ENCODE measurements at places on chromosomes 1 and 21.
A peak's percentile ranks its signal among the peaks of the same experiment; 100 is the strongest.

DNA sequence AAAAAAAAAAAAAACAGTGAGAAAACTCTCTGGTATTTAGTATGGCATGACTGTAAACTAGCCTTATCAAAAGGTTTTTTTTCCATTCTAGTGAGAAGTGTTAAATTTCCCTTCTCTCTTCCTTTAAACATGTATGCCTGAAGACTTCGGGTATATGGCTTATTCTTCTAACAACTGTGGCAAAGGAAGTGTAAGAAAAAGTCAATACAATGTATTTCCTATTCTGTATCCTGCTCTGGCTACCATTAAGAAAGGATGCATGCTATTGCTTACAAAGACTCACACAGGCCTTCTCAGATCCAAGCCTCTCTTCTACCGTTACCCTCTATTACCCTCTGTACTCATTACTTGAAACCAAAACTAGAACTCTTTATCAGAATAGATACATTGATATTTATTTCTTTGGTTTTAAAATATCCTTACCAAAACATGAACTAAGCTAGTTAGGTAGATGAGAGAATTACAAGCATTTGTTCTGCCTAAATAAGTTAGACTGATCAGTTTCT, 8.4 kb downstream of the CEPT1 start:
- no peak for DNase-seq

DNA sequence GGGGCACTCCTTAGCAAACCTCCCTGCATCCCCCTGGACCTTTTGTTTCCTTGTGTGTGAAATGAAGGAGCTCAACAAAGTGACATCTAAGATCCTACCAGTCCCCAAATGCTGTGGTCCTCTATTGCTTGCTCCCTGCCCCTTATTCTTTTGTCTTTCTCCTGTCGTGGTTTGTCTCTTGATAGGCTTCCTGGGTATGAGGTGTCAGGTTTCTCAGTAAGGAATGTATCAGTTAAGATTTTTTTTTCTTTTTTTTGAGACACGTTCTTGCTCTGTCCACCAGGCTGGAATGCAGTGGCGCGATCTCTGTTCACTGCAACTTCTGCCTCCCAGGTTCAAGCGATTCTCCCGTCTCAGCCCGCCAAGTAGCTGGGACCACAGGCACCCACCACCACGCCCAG, 16.8 kb downstream of the CNIH3 start:
- DNase-seq, result peak; percentile 87

GRCh38 chr1:84291882-84292655, 9.4 kb upstream of the SAMD13 start:
- DNase-seq, result no peak

DNA sequence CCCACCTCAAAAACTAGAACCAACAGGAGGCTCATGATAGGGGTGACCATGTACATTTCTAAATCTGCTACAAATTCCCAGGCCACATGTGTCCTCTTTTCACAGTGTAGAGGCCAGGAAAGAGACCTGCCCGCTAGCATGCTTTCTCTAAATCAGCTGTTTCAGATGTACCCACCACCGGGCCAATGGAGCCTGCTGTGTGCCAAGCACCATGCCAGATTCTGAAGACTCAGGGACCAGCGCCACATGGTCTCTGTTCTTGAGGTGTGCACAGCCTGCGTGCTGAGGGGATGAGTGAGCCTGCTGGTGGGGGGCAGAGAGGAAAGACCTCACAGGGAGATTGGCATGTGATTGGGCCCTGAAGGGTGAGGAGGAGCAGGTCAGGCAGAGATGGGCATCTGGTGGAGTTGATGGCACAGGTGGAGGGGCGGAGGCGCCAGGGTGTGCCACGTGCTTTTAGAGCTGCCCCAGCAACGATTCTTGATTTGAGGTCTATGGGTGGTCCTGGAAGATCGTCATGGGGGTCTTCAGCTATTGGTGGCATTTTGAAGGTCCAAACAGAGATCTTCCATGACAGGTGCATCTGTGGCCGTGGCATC, 485.1 kb upstream of the VAMP3 start:
- DNase-seq, result no peak

DNA sequence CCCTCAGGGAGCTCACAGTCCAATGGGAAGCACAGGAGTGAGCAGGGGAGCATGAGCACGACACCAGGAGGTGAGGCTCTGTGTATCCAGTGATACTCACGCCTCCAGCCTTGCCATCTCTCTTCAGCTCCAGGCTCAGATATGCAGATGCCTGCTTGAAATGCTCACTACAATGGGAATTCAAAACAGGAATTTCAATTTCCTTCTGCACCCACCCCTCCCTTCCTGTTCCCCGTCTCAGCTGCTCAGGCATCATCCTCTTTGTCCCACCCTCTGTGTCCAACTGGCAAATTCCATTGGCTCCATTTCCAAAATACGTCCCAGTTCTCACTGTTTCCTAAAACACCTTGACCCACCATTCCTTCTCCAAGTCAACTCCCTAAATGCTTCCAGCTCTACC, 58.9 kb downstream of the FBXO2 start:
- no peak for DNase-seq

DNA sequence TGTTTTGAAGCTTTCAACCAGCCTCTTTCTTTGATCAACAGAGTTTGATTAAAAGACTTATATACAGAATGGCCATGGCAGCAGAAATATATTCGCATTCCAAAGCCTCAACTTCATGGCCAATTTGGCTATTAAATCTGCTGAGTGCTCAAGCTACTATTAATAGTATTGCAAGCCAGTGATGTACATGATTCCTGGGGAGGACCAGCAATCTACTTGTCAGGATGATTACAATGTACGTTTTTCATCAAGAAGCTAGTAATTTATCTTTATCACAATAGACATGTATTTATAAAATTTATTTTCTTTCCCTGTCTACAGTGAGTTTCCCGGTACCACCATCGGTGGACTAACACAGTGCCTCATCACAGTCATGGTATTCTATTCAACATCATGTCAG, 515.5 kb downstream of the AMY1C start:
- DNase-seq, result no peak

DNA sequence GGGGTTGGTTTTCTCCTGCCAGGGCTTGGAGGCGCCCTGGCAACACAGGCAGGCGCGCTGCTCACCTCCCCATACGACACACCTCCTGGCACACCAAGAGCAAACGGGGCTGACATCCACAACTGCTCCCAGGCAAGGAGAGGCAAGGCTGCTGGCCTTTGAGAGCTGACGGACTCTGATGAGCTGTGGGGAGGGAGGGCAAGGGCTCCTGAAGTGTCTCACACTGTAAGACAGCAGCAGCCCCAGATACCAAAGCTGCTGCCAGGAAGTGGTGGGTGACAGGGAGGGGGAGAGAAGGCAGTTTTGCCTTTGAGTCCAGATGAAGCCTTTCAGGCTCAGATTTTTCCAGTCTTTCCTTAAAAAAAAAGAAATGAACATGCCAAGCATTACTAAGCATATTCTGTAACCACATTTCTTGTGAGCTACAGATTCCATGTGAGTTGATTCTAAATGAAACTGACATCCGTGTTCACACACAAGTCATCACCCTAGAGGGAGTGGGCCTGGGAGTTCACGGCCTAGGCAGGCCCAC, 24.3 kb downstream of the PGBD5 start:
- no peak for DNase-seq

DNA sequence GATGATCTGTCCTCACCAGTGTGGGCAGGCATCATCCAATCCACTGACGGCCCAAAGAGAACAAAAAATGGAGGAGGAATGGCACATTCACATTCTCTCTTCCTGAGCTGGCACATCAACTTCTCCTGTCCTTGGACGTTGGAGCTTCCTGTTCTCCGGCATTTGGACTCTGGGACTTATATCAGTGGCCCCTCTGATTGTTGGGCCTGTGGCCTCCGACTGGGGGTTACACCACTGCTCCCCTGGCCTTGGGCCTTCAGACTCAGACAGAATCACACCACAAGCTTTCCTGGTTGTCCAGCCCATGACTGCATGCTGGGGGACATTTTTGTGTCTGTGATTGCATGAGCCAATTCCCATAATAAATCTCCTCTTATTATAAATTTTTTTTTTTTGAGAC, 20.1 kb downstream of the IFNLR1 start:
- DNase-seq, result no peak

DNA sequence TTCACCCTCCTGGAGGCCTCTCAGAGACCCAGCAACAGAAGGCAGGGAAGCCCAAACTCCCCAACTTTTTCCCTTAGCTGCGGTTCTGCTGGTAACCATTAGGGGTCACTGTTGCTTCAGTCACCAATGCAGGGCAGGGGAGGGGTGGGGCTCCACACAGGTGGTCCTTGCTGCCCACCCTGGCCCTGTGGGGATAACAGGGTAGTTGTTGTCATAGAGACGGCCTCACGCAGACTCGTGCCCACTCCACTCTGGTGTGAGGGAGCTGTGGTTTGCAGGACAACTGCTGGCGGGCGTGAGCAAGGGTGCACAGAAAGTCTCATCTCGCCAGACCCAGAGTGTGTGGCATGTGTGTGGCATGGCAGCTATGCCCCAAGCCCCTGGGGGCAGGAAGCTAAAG, 19.9 kb downstream of the INSRR start:
- no peak for DNase-seq

GRCh38 chr21:44065428-44065827, 41.8 kb upstream of the PWP2 start:
- DNase-seq, result no peak

GRCh38 chr1:162036163-162036562, 12.5 kb upstream of the OLFML2B start:
- no peak for DNase-seq

DNA sequence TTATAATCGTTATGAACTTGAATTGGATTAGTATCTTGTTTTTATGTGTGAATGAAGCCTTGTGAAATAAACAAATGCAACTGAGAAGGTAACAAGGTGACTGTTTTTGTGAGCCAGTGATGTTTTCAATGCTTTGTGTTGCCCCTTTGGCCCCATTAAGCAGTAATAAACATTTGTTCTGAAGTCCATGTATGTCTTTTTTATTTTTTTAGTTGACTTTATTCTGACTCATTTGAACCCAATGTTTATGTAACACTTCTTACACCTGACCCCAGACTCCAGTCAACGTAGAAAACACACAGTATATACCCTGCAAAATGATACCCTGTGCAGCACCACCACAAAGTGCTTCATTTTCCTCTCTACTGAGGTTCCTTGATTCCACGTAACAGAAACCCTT, 4.6 kb upstream of the CACYBP start:
- DNase-seq, result no peak

DNA sequence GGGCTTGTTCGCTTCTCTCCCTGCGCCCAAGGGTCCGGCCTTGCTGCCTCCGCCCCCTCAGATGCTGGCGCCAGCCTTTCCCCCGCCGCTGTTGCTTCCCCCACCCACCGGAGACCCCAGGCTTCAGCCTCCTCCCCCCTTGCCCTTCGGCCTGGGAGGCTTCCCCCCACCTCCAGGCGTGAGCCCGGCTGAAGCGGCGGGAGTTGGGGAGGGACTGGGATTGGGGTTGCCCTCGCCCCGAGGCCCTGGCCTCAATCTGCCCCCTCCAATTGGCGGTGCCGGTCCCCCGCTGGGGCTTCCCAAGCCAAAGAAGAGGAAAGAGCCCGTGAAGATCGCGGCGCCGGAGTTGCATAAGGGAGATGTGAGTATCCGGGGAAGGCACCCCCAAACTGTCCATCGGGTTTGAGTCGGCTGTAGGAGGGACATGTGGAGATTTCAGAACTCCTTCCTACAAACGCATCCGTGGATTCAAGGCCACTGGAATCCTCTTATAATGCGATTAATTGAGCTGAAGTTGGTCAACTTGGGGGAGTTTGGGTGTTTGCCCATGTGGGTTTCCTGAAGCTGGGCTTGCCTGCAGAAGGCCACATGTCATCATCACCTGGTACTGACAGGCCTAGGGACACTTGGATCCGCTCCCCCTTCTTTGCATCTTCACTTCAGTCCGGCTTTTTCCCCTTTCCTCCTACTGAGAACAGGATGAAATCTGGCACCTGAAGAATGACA, 707 bp downstream of the PRCC start:
- peak; percentile 50 for DNase-seq

DNA sequence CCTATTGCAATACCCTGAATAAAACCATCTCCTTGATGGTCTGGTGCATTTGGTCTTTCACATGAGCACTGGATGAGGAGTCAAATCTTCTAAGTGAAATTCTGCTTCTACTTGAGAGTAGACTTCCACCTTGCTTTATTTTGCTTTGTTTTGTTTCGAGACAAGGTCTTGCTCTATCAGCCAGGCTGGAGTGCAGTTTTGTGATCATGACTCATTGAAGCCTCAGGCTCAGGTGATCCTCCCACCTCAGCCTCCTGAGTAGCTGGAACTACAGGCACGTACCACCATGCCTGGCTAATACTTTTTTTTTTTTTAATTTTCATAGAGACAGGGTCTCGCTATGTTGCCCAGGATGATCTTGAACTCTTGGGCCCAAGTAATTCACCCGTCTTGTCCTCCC, 65.8 kb upstream of the F3 start:
- no peak for DNase-seq

GRCh38 chr1:189530162-189530561, 947.5 kb downstream of the BRINP3 start:
- DNase-seq, result no peak

DNA sequence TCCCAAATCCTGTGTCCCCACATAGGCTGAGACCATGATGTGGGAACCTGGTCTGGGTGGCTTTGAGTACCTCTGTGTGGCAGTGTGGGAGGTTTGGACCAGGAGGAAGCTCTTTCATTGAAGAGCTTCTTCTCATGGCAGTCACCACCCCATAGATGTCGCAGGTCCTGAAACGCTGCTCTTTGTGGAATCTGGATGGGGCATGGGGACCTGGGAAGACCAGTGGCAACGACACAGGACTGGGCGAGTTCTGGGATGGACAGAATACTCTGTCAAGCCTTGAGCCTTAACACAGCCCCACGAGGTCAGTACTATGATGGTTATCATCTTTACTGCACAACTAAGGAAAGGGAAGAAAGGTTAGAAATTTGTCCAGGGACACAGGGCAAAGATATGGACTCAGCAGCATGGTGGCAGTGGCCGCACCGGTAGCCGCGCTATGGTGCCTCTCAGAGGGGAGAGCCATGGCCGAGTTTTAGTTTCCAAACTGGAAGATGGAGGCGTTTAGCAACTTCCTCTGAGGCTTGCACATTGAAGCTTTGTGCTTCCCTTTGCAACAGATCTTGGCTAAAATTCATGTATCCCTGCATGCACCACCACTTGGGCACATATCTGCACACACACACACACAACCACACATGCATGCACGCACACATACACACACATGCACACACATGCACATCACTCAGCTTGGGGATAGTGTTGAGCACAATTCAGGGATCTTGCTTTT, 117.7 kb upstream of the C1orf174 start:
- DNase-seq, result no peak

DNA sequence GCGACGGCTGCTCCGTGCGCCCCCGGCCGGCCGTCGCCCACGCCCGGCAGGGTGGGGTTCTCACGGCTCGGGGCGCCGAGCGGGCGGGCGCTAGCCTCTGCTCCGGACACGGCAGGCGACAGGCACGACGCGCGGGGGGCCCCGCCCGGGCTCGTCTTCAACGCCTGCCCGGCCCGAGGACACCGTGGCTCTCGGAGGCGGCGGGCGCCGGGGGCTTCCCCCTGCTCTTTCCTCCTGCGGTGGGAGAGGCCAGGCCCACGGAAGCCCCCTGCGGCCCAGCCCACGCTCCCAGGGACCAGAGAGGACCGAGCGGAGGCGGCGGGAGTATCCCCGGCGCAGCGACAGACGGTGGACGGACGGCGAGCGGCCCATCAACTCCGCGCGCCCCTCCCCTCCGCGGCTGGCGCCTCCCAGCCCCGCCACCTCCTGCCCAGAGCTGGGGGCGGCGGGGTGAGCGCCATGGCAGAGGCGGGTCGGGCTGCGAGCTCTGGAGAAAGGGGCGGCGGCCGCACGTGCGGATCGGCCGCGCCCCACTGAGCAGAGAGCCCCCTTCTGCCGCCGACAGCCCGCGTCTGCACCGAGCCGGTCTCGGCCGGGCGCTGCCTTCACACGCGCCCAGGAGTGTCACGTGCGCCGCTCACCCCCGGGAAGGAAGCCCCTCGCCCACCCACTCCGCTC, at the start of the genes SHE and TDRD10:
Gene SHE (minus strand): TSS at position 347 of the 678 bp plus-strand sequence. CDS start 386 bp downstream, outside the sequence.
Gene TDRD10 (plus strand): TSS at position 154 of the 678 bp plus-strand sequence. CDS start 4,685 bp downstream, outside the sequence.
- DNase-seq, result no peak

All from SJSA1 (cell line).